ENCODE measurements at places on chromosomes 5 and 9. TPM values are rescaled to one million over a fixed set of nuclear protein-coding genes. Genes with fewer than 3 reads are reported as not detected.

DNA sequence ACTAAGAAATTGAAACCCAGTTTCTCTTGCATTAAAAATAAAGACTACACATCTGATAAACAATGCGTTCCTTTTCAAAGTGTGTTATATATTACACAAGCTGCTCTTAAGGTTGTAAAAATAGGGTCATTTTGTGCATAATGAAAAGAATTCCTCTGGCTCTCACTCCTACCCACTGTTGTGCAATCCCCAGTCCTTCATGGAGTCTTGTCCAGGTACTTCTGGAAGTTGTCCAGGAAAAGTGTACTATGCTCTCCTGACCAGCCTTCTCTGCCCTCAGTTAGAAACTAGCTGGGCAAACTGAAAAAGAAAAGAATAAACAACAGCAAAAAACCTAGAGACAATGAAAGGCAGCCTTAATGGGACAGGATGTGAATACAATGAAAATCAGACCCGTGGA is 345.5 kb upstream of the PAPPA start:
- DNase-seq: no peak

DNA sequence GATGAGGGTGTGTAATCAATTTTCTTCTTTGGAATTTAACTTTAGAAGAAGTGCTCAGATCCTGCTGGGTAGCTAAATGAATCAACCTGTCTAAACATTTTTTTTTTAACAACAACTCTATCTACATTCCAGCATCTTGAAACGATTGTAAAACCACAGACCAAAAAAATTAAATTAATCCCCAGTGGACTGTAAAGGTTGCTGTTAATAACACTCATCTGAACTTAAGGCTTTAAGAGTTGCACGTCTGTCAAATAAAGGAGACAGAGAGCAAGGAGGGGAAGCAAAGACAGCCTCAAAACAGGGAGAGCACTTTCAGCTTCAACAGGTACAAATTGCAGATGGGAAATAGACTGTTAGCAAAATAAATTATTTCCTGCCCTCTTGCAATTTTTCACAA is 548.5 kb downstream of the DTWD2 start:
- no peak for DNase-seq

- DNase-seq: no peak
Measured at GRCh38 chr5:93596310-93596675, 13.3 kb downstream of the NR2F1 start.

DNA sequence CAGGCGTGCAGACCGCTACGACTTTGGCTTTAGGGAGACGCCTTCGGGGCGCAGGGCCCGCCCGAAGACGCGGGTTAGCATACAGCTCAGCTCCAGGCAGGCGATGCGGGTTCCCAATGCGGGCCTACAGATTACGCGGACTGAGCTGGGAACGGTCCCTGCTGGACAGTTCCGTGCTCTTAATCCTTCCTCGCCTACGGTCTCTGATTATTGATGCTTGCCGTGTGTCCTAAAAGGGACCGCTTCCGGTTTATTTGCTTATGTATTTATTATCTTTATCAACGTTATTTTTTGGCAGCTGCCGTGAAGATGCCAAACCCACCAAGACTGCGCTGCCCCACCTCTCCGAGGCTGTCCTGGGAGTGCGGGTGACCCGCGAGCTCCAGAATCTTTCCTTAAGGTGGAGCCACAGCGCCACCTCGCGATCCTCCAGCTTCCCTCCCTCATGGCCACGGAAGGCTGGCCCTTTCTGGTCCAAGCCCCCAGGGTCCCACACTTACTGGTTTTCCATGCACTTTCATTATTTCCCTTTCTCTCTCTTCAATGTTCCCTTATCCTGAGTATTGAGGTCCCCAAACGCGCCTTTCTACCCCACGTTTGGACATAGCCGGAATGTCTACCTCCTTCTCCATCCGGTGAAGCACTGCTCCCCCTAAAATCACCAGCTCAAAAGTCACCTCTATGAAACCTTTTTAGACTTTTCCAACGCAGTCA is 7.0 kb upstream of the EBF1 start:
- peak; percentile 89 for DNase-seq

GRCh38 chr5:159779481-159779880 is 136.8 kb upstream of the ADRA1B start:
- no peak for DNase-seq

DNA sequence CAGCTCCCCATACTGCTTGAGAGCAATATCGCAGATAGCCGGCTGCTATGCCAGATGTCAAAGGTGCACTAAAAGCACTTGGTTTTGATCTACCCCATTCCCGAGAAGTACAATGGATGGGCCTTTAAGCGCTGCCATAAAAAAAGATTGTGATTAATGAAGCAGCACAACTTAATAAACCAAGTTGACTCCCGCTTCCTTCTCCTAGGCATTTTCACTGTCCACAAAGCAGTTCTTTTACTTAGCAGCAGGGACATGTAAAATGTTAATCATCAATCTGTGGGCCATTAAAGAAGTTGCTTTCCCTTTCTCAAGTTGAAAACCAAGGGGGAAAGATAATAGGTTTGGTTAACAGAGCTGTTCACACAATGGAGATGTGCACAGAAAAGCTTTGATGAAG is 176.4 kb downstream of the TRPM6 start:
- no peak for DNase-seq

DNA sequence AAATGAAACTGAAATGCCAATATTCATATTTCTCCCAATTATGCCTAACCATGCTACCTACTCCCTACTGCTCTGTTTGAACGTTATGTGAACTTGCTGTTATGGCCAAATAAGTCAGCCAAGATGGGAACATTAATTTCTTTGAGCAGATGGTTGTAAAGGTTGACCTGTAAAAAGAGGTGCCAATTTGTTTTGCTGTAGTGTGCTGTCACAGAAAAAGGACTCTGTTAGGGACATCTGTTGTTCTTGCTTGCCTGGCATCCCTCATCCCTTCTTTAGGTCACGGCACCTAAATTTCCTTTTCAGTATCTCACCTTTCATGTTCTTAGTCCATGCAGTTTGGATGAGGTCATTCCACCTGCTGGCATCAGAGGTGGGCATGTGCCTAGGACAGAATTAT is 35.4 kb downstream of the GDNF start:
- no peak for DNase-seq

DNA sequence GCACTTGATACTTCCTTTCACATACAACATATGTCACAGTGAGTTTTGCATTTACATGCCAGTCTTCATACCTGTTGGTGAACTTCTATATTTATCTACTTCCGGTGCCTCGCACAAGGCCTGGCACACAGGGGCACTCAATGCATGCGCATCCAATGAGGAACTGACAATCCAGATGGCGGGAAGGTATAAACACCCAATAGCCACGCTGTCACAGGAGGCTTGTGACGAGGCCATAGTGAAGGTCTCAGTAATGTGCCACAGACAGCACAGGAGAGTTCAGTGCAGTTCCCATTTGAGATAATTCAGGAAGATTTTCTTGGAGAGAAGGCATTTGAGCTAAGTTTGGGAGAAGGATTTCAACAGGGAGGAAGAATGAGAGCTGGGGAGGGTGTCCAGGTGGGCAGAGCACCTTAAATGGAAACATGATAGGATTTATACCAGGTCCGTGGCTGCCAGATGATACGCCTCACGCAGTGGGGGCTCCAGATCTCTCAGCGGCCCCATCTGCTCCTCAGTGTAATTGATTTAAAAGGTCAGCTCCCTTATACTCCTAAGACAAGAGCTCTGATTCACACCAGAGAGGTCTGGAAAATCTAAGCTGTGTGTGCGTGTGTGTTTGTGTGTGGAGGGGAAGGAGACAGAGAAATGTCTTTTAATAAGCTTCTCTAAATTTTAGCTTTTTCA is 206.2 kb downstream of the DCP2 start:
- no peak for DNase-seq

GRCh38 chr5:140571105-140571504 is 6.5 kb downstream of the SLC35A4 start:
- DNase-seq: no peak

DNA sequence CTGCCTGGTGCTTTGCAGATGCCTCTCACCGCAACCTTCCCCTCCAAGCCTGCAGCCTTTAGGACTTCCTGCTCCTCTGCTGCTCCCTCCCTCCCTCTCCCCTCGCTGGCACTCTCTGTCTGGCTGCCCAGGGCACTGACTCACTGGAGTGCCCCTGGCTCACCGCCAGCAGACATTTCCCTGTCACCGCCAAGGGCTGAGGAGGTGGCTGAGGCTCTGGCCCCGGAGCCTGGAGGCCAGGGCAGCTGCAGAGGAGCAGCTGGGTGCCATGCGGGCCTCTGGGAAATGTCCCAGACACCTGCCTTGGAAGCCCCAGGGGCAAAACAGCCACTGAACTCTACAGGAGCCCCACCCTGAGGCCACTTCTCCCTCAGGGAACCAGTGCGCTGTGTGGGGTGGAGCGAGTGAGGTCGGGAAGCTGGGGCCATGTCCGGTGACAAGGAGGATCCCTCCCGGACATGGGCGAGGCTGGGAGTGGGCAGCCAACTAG is 53.4 kb downstream of the TENT4A start:
- peak; percentile 93 for DNase-seq

- DNase-seq: no peak
Measured at GRCh38 chr5:159463590-159464321, 133.5 kb upstream of the IL12B start.

- peak; percentile 35 for DNase-seq
Measured at GRCh38 chr9:124475868-124476690, 25.8 kb downstream of the ADGRD2 start.

- DNase-seq: no peak
Measured at GRCh38 chr5:32421075-32421474, 23.5 kb downstream of the ZFR start.

- DNase-seq: no peak
Measured at GRCh38 chr5:110256298-110256697, 470.2 kb downstream of the TMEM232 start.

DNA sequence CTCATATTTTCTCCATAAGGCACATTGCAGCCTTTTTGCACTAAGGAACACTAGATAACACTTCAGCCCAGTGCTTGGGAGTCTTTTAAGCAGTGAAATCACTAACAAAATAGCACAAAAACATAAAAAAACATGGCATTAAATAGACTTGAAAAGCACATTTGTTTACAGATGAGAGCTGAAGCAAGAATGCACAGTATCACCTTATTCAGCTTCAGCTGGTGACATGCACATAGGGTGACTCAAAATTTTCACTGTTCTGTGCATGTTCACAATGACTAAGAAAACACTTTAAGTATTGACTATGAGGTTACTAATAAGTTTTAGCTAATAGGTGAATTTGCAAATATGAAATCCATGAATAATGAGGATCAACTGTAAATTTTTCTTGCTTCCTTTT is 293.9 kb upstream of the TARS1 start:
- DNase-seq: no peak

- no peak for DNase-seq
Measured at GRCh38 chr5:174609116-174609515, 115.3 kb upstream of the MSX2 start.

DNA sequence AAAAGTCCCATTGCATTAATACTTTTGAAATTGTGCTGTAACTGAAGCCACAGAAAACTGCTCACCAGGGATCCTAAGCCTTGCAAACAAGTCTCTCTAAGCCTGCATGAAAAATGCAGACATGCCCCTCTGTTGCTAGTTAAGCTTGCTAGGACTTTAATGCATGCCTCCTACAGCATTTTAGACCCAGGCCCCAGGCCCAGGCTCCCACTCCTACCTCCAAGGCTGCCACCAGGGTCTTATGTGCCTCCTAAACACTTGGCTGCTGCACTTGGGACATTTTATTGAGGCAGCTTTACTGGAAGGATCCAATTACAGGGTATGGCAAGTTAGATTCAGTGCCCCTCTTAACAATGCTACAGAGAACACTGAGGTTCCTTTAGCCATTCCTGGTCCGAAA is 467.3 kb upstream of the CLINT1 start:
- DNase-seq: no peak

SLIT3 gene
- 66.3 TPM for total RNA-seq

PHF24 gene
- 0.44 TPM for total RNA-seq

SPATA6L gene
- total RNA-seq: 10.1 TPM
